Psoas muscle (tissue), 8 donors: ENCODE measurements at places on chromosomes 11 and 22. TPM values are rescaled to one million over a fixed set of nuclear protein-coding genes. Genes with fewer than 3 reads are reported as not detected.
A peak's percentile ranks its signal among the peaks of the same experiment; 100 is the strongest.

The KCNE3 gene
- total RNA-seq, result 3.3 TPM

The PGA4 gene
- 0.57 TPM for total RNA-seq

The LRRN4CL gene
- total RNA-seq, result 3.0 TPM

The YPEL4 gene
- 0.21 TPM for total RNA-seq

The CDON gene
- total RNA-seq, result 1.4 TPM

The OR8I2 gene
- not detected for total RNA-seq

The PHETA2 gene
- 1.4 TPM for total RNA-seq

The MYOD1 gene
- 95.7 TPM for total RNA-seq

The PISD gene
- 24.2 TPM for total RNA-seq

The POU2F3 gene
- not detected for total RNA-seq

DNA sequence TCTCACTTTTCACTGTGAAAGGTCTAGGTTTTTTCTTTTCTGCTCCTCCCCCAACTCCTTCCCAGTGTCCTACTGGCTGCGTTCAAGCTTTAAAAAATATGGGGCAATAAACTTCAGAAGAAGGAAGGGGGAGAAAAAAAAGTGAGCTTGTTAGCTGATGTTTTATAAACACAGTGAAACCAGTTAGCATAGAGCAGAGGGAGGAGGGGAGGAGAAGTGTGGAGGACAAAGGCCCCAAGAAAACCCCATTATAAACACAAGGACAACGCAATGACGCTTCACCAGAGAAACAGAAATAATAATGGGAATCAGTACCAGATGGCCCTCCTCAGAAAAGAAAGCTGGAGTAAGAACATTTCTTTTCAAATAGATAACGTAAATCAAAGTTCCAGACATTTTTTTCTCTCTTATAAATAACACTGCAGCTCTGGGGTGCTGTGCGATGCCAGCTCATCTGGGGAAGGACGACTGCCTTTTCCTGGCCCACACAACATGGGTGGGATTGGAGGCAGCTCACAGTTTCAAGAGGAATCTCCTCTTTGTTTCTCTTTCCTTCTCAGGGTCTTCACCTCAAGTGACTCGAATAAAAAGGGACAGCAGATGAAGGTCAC is 235.4 kb upstream of the NARS2 start:
- no peak for DNase-seq

GRCh38 chr22:38270091-38270992 is 2.5 kb downstream of the TMEM184B start:
- DNase-seq, result no peak

GRCh38 chr11:132486060-132486459 is 1046.2 kb downstream of the OPCML start:
- DNase-seq, result no peak

- DNase-seq, result peak; percentile 20
Observed at GRCh38 chr11:70243912-70244652, 26.4 kb upstream of the PPFIA1 start.

- DNase-seq, result no peak
Observed at GRCh38 chr11:96969251-96969650, 579.4 kb downstream of the JRKL start.

- DNase-seq, result no peak
Observed at GRCh38 chr11:96543177-96543576, 153.4 kb downstream of the JRKL start.

DNA sequence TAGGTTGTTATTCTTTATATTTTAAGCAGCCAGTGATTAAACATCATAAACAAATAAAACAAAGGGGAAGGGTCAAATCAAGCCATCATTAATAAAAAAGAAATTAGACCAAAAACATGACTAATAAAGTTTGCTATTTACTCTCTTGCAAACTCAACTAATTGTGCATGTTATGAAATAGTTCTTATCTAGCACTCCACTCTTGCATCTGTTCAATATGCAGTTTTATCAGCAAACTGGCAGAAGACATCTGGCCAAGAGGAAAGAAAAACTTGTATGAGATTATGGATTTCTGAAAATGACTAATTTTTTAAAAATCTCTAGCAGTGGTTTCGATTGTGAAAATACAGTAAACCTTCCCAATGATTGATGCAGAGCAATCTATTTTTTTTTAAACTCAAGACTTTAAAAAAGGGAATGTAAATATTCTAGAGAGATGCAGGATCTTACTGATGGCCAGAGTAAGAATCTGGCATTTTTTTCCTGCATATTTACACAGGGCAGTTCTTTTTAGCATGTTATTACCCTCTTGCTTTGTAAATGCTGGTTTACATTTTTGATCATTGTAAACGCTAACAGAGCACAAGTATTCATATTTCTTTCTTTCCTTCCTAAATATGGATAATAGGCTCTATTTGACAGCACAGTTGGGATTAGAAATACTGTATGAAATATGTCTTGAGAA is 83.3 kb downstream of the GRIA4 start:
- no peak for DNase-seq

DNA sequence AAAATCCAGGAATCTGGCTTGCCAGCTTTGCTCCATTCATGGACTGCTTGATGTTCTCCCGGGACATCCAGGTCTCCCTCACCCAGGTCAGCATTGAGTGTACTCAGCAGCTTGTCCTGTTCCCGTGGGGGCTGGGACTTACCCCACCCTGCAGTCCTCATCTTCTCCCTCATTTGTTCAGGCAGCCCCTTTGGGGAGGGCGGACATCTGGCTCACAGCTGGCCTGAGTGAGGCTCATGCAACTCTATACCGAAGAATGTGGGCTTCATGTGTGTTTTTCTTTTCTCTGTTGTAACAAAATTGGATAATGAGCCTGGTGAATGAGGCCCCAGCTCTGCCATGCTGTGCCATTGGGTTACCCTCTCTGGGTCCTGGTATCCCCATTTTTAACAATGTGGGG is 227.7 kb upstream of the TENM4 start:
- no peak for DNase-seq

GRCh38 chr11:30463266-30463665 is 122.9 kb downstream of the MPPED2 start:
- no peak for DNase-seq

DNA sequence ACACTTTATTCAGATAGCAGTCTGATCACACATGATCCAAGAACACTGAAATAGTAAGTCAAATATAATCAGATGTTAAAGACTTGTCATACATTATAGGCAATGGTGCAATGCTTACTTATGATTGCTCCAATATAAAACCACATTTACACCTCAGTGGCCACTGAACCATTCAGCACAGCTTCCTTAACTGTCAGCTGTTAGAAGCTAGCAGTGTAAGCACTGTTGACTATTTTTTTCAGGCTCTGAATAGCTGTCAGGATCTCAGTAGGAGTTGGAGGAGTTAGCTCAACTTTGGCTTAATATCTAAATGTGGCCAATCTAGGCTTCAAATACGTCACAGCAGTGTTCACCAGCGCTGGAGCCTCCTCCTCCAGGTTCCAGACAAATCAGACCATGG is 36.6 kb downstream of the METTL15 start:
- DNase-seq, result no peak

GRCh38 chr22:46267431-46268279 is at the start of gene TTC38:
TTC38 (plus strand) TSS chr22:46268008; CDS start chr22:46268040, 32 bp downstream.
- DNase-seq, result peak; percentile 97

GRCh38 chr11:126254819-126255218 is 13.9 kb downstream of the SRPRA start:
- no peak for DNase-seq

DNA sequence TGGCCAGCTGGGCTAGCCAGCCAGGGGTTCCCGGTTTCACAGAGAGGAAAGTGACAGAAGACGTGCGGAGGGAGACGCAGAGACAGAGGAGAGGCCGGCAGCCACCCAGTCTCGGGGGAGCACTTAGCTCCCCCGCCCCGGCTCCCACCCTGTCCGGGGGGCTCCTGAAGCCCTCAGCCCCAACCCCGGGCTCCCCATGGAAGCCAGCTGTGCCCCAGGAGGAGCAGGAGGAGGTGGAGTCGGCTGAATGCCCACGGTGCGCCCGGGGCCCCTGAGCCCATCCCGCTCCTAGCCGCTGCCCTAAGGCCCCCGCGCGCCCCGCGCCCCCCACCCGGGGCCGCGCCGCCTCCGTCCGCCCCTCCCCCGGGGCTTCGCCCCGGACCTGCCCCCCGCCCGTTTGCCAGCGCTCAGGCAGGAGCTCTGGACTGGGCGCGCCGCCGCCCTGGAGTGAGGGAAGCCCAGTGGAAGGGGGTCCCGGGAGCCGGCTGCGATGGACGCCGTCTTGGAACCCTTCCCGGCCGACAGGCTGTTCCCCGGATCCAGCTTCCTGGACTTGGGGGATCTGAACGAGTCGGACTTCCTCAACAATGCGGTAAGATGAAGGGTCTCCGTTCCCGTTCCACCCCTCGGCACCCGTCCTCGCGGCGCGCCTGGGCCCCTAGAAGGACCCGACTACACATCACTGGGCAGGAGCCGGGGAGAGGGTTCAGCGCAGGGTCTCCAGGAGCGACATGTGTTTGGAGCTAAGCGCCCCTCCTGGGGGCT is at the start of gene CREB3L1:
TSS of gene CREB3L1 (plus strand) at position 41 of the 765 bp plus-strand sequence. CDS start at position 491, 450 bp downstream.
- peak; percentile 72 for DNase-seq

DNA sequence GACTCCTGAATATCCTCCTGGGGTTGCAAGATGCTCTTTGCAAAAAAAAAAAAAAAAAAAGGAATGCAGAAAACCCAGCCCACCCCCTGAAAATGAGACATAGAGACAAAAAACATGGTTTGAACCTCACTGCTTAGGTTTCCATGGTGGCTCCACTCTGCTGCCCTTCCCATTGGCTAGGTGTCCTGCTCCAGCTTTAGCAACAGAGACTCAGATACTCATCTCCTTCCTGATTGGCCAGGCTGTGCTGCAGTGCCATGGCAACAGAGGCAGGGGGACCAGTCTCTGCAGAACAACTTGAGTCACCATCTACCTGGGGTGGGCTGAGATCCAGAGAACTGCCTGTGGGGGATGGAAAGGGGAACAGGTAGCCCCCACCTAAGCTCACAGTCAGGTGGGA is 17.4 kb upstream of the YWHAH start:
- DNase-seq, result no peak

GRCh38 chr11:88310246-88310645 is 27.3 kb downstream of the CTSC start:
- no peak for DNase-seq

- DNase-seq, result no peak
Observed at GRCh38 chr22:39114112-39114511, 17.1 kb downstream of the APOBEC3H start.

GRCh38 chr11:17865765-17866428 is 131.3 kb downstream of the KCNC1 start:
- DNase-seq, result no peak

DNA sequence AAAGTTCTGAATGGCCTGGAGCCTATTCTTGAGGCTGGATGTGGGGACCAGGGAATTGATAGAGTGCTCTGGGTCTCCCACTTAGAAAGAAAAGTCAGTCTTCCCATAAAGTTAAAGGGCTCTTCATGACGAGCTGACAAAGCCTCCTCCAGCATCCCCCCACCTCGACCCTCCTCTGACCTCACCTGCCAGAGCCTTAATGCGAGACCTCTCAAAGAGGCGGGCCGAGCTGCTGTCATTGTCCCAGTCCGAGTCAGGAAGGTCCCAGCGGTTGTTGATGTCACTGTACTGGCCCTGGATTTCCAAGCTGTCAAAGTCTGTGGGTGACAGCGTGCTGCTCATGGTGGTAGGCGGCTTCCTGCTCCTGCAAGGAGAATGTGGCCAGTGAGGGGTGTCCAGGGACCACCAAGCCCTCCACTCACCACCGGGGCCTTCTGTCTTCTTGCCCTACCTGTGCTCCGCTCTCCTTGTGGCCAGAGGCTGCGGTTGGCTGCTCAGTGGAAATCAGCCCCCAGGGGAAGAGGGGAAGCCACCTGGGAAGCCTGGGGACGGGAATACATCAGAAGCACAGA is 8.0 kb downstream of the SPTBN2 start:
- no peak for DNase-seq

- no peak for DNase-seq
Observed at GRCh38 chr11:31060880-31061279, 308.7 kb downstream of the DCDC1 start.

- DNase-seq, result no peak
Observed at GRCh38 chr11:112693781-112694180, 267.4 kb upstream of the NCAM1 start.

DNA sequence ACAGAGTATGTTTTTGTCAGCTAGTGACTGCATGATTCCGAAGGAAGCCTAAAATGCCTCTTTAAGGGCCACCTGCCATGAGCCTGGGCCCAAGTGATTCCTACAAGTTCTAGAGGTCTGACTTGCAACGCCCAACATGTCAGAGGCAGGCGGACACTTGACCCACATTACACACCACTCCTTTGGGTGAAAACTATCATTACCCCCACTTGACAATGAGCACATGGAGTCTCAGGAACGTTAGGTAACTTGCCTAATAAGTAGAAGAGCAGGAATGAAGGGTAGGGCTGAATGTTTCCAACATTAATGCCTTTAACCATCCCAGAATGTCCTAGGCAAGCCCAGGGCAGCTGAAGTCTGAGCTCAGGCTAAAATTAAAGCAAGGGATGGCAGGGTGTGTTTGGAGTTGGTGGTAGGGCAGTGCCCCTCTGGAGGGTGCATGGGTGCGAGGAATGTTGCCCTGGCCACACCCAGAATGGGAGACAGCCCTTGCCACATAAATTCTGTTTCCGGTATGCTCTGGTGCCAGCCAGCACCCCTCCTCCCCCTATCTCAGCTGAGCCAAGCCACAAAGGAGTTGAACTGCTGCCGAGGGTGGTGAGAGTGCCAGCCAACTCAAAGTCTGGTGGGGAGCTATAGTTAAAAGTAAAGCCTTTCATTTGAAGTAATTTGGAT is 2.5 kb downstream of the PLAAT2 start:
- DNase-seq, result no peak

- DNase-seq, result no peak
Observed at GRCh38 chr11:85167038-85167437, 460.1 kb downstream of the DLG2 start.

DNA sequence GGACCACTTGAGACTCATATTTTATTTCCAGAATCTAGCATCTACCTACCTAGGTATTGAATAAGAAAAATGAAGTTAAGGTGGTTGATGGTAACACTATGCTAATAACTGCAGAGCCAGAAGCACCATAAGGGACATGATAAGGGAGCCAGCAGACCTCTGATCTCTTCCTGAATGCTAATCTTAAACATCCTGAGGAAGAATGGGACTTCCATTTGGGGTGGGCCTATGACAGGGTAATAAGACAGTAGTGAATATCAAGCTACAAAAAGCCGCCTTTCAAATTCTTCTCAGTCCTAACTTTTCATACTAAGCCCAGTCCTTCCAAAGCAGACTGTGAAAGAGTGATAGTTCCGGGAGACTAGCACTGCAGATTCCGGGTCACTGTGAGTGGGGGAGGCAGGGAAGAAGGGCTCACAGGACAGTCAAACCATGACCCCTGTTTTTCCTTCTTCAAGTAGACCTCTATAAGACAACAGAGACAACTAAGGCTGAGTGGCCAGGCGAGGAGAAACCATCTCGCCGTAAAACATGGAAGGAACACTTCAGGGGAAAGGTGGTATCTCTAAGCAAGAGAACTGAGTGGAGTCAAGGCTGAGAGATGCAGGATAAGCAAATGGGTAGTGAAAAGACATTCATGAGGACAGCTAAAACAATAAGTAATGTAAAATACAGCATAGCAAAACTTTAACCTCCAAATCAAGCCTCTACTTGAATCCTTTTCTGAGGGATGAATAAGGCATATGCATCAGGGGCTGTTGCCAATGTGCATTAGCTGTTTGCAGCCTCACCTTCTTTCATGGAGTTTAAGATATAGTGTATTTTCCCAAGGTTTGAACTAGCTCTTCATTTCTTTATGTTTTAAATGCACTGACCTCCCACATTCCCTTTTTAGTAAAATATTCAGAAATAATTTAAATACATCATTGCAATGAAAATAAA is 2.1 kb downstream of the HBB start:
- DNase-seq, result no peak
